ENCODE measurements at places on chromosomes 1 and 21. TPM values are rescaled to one million over a fixed set of nuclear protein-coding genes. Genes with fewer than 3 reads are reported as not detected.

The OR2L8 gene
- total RNA-seq: not detected

The OR6N1 gene
- total RNA-seq: not detected

- DNase-seq: no peak
Measured at GRCh38 chr1:228530951-228531731, 44.0 kb downstream of the RNF187 start.

DNA sequence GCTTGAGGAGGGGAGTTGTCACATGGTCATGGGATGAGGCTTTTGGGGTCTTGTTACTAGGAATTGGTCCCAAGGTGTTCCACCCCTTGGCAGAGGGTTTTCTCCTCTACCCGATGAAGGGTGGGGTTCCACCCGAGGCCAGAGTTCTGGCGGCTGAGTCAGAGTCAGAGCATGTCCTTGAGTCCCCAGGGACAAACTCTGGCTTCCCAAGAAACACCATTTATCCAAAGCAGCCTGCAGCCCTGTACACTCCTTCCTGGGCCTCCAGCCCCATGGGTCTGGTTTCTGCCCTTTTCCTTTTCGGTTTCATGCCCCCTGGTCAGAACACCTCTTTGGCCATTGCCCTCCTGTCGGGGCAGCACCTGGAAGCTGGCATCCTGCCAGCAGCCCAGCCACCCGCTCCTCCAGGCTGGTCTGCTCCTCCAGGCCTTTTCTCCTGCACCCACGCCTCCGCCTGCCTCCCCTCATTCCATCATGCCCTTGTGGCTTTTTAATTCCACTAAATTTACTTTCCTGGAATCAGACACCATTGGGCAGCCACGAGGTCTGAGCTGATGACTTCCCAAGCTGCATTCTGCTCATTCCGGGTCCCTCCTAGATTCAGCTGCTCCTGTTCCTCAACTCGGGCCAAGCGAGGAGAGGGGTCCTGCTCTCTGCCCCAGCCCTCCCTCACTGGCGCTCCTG lies 301.7 kb upstream of the VAMP3 start:
- no peak for DNase-seq

The WNT3A gene
- total RNA-seq: not detected
